ENCODE measurements at places on chromosomes 13 and 19.

- DNase-seq = peak; percentile 15
These were observed 1.1 kb upstream of the SHC2 start for GRCh38 chr19:461721-462551.

- DNase-seq = no peak
These were observed 11.5 kb downstream of the FFAR2 start for GRCh38 chr19:35459414-35460082.

DNA sequence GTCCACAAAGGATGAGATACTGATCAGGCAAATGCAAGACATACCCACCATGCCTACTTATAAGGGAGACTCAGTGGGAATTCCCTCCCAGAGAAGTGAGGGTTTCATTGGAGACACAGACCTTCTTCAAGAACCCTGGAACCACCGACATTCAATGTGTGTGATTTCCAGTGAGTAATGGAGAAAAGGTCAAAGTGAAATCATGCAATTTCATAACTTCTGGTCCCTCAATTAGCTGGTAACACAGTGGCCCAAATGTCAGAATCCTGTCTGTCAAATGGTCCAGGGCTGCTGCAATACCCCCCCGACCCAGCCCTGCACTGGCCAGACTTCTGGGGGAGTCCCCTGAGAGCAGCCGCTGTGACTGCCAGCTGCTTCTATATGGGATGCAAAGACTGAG lies 4.7 kb upstream of the METTL21C start:
- no peak for DNase-seq

DNA sequence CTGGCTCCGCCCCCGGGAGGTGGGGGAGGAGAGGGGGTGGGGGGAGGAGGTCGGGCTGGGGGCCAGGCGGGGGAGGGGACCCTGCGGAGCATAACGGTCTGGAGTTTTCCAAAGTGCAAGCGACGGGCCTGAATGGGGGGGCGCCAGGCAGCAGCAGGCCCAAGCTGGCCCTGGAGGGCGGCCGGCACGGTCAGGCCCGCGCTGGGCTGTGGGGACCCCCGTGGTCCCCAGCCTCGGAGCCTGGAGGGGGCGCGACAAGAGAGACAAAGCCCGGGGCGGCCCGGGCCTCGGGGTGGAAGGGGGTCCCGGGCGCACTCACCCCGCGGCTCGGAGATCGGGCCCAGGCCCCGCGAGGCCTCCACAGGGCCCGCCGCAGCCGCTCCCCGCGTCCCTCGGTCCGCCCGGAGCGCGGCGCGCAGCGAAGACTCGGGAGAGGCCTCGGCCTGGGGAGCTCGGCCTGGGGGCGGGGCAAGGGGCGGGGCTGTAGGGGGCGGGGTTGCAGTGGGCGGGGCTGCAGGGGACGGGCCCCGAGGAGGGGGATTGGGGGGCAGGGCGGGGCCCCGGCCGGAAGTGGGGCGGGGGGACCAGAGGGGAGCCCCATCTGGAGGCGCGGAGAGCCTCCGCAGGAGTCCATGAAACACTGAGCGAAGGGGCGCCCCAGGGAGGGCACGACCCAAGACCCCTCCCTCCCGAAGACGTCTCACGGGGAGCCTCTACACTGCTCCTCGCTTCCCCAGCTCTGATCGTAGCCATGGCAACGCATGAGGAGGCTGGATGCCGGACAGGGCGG lies 47.6 kb downstream of the PTPRS start:
- DNase-seq = no peak

DNA sequence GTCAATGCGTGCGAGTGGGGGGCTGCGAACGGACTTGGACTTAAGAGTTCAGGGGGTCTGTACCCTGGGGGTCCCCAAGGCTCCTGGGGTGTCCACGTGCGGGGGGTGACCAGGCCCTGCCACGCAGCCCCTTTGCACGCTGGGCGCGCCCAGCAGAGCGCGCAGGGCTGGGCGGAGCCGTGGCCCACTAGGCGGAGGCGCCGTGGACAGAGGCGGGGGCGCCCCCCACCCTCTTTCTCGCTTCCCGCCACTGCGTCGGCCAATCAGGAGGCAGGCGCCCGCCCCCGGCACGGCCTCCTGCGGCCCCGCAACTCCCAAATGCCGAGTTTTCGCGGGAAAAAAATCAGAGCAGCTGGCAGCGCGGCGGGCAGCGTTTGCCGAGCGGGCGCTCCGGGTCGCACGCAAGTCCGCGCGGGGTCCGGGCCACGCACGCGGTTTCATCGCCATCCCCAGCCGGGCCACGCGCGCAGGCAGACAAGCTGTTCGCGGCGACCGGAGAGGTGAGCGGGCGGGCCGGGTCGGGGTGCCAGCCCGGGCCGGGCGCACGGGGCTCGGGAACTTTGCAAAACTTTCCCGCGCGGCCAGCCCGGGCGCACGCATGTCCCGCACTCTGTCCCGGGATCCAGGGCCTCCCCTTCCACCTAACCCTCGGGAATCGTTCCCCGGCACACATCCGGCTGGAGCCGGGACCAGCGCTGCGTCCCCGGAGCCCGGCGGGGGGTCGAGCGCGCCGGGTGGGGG lies at the start of gene UHRF1:
Gene UHRF1 (plus strand): TSS at position 346 of the 741 bp plus-strand sequence. CDS start 1,385 bp downstream, outside the sequence.
- peak; percentile 51 for DNase-seq

- DNase-seq = no peak
These were observed 1588.0 kb downstream of the SLITRK1 start for GRCh38 chr13:82294226-82294625.

DNA sequence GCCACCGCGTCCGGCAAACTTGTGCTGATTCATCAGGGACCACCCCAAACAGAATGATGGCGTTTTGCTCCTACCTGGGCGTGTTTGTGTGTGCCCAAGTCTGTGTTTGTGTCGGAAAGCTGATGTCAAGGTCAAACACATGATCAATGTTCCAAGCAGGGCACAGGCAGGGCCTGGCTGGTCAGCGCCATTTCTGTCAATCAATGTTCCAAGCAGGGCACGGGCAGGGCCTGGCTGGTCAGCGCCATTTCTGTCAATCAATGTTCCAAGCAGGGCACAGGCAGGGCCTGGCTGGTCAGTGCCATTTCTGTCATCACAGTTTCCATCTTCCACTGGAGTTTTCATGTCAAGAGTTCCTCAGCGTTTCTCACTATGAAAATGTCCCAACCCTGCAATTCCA lies 14.9 kb upstream of the GRTP1 start:
- DNase-seq = no peak

GRCh38 chr19:35732540-35733179 lies 9.6 kb downstream of the IGFLR1 start:
- DNase-seq = no peak

GRCh38 chr19:1302533-1303239 lies 17.0 kb downstream of the EFNA2 start:
- DNase-seq = no peak

DNA sequence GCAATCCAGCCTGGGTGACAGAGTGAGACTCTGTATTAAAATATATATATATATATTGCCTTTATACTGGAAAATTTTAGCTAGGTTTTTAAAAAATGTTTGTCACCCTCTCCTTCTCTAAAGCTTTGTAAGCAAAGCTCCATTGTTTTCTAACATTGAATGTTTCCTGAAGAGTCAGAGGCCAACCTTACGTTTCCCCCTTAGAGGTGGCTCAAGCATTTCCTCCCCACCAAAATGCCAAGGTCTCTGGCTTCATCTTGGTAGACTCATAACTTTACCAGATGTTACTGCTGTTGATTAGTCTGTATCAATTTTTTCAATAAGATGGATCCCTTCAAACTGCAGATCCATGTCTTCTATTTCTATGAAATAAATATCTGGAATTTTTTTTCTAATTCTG lies 25.2 kb upstream of the IPO5 start:
- DNase-seq = no peak

- no peak for DNase-seq
These were observed 5.2 kb downstream of the MIER2 start for GRCh38 chr19:339262-339887.

DNA sequence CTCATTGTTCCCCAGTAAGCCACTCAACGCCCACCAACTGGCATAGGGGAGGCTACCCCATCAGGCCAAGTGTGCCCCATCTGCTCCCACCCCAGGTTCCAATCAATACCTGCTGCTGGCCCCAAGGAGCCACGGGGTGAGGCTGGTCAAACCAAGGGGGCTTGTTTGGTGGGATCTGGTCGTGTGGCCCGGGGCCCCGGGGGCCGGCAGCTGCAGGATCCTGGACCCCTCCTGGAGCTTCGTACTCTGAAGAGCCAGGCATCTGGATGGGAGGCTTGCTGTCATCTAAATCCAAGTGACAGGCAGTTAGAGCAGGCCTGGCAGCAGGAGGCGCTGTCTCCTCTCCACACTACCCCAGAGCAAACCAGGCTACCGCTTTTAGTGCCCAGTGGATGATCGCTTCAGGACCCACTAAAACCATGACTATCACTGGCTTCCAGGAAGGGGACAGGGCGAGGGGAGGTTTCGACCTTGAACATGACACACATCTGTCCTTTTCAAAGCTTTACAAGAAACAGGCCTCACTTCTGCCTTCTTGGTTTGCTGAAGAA lies 14.2 kb downstream of the CHERP start:
- no peak for DNase-seq

GRCh38 chr13:74087357-74087756 lies 46.8 kb downstream of the KLF12 start:
- DNase-seq = no peak

GRCh38 chr19:28929006-28929405 lies 283.9 kb downstream of the UQCRFS1 start:
- DNase-seq = no peak

DNA sequence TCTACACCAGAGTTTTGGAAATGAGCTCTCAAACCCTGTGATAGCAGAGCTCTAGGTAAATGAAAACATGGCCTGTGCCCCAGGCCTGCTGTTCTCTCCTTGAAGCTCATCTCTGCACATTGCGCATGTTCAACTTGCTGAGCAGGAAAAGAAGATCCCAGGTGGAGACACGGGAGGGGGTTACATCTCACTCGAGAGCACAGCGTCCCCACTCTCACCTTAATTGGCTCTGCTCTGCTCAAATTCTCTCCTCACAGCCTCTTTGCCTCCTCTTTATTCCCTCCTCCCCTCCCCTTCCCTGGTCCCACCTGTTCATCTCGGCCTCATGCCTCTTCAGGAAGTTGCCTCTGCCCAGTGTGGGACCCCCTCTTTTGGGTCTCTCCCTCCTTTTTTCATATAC lies 44.7 kb downstream of the RGCC start:
- no peak for DNase-seq

- peak; percentile 61 for DNase-seq
These were observed at the start of gene SPRY2 for GRCh38 chr13:80341101-80341755. SPRY2 (minus strand) TSS chr13:80341126; CDS start chr13:80337705, 3,421 bp downstream.

GRCh38 chr13:20713751-20714150 lies 10.3 kb downstream of the IL17D start:
- no peak for DNase-seq

GRCh38 chr13:80336776-80337287 lies 4.1 kb downstream of the SPRY2 start:
- no peak for DNase-seq

GRCh38 chr13:42279986-42280385 lies 8.0 kb downstream of the AKAP11 start:
- DNase-seq = no peak

DNA sequence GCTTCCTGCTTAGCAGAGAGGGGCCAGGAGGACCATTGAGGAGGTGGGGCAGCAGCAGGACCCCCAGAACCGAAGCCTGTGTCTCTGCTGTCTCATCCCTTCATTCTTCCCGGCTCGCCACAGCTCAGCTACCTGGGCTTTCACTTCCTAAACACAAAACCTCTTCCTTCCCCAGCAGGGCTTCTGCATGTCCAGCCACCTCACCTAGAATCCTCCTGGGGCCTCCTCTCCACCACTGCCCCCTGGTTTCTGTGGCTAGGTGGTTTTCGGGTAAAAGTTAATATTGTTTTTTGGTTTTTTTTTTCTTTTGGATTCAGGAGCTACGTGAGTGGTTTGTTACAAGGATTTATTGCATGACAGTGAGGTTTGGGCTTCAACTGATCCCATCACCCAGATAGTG lies 61.8 kb upstream of the PABPC3 start:
- DNase-seq = no peak

DNA sequence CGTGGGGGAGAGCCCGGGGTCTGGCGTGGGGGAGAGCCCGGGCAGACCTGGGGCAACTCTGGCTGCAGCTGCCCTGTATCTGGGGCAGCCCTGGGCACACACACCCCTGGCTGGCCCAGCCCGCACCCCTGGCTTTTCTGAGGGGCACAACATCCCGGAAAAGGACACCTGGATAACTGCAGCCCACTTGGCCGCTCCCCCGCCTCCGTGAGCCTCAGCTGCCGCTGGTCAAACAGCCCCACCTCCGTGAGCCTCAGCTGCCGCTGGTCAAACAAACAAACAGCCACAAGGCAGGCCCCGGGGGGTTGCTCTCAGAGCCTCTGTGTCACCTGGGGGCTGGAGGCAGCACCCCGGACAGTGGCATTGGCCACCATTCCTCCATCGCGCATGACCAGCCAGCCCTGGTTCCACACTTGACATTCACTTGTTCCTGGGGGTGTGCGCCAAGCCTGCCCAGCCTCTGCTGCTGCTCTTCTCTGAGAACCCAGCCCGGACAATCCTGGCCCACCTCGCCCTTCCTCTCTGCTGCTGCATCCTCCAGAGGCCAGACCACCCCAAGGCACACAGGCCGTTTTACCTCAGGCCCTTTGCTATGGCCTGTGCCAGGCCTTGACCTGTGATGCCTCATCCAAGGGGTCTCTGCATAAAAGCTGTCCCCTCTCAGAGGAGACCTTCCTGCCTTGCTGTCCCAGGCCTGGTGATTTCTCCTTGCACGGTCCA lies 19.9 kb downstream of the CEBPG start:
- no peak for DNase-seq

GRCh38 chr19:10922638-10923014 lies 5.8 kb downstream of the YIPF2 start:
- DNase-seq = no peak

- DNase-seq = no peak
These were observed 29.8 kb downstream of the CERS1 start for GRCh38 chr19:18865973-18866799.

- DNase-seq = no peak
These were observed 616.3 kb downstream of the TBC1D4 start for GRCh38 chr13:74865656-74866055.

GRCh38 chr19:35045667-35046300 lies 4.3 kb downstream of the HPN start:
- DNase-seq = no peak

GRCh38 chr19:12325690-12326089 lies 7.7 kb downstream of the ZNF563 start:
- no peak for DNase-seq

GRCh38 chr19:645912-646778 lies 6.5 kb downstream of the FGF22 start:
- DNase-seq = no peak

DNA sequence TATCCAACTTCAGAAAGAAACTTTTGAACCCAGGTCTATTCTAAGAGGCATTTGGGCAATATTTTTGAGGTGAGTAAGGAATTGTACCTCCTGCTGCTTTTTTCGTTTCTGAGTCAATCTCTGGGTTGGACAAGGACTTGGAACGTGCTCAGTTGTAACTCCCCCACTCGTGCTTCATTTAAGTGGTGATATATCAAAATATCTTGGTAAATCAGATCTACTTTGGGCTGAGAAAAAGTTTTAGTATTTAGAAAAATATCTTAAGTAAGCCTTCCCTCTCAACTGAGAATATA lies 728.9 kb downstream of the EFNB2 start:
- DNase-seq = no peak
